Heart right ventricle (tissue), 16 donors: ENCODE measurements at places on chromosomes 3 and 15. TPM values are rescaled to one million over a fixed set of nuclear protein-coding genes. Genes with fewer than 3 reads are reported as not detected.

GMNC gene
- total RNA-seq: 0.26 TPM

SCN11A gene
- 0.06 TPM for total RNA-seq

NUP210 gene
- total RNA-seq: 2.5 TPM

MASP1 gene
- 196 TPM for total RNA-seq

PAQR5 gene
- total RNA-seq: 0.63 TPM

SLC28A2 gene
- not detected for total RNA-seq

SLC9C1 gene
- total RNA-seq: 0.80 TPM

CFAP100 gene
- not detected for total RNA-seq

SPSB4 gene
- 5.8 TPM for total RNA-seq

GOLGA8O gene
- total RNA-seq: 0.72 TPM

CPNE9 gene
- total RNA-seq: not detected

TRAT1 gene
- not detected for total RNA-seq

SLC24A5 gene
- not detected for total RNA-seq

C3orf70 gene
- 1.7 TPM for total RNA-seq

MNS1 gene
- 1.9 TPM for total RNA-seq

C3orf80 gene
- total RNA-seq: 0.41 TPM

NR2E3 gene
- total RNA-seq: not detected

LINGO1 gene
- 1.6 TPM for total RNA-seq

GOLGA6L10 gene
- 2.6 TPM for total RNA-seq

CNTN3 gene
- 1.3 TPM for total RNA-seq

SCG3 gene
- not detected for total RNA-seq

BSN gene
- 1.4 TPM for total RNA-seq

DNAJA4 gene
- 147 TPM for total RNA-seq

PLSCR4 gene
- total RNA-seq: 16.4 TPM

ACOX2 gene
- total RNA-seq: 38.7 TPM

ACVR2B gene
- 7.6 TPM for total RNA-seq

CLDN11 gene
- total RNA-seq: 2.0 TPM

DCLK3 gene
- total RNA-seq: 0.15 TPM

CLEC3B gene
- 53.8 TPM for total RNA-seq

EOGT gene
- total RNA-seq: 35.1 TPM

KNL1 gene
- total RNA-seq: 0.65 TPM

AHSG gene
- total RNA-seq: not detected

ZKSCAN7 gene
- total RNA-seq: 3.9 TPM
